ENCODE measurements at places on chromosomes 2 and 18.

GRCh38 chr2:118844261-118845004 lies 3.0 kb downstream of the EN1 start:
- DNase-seq, result no peak

DNA sequence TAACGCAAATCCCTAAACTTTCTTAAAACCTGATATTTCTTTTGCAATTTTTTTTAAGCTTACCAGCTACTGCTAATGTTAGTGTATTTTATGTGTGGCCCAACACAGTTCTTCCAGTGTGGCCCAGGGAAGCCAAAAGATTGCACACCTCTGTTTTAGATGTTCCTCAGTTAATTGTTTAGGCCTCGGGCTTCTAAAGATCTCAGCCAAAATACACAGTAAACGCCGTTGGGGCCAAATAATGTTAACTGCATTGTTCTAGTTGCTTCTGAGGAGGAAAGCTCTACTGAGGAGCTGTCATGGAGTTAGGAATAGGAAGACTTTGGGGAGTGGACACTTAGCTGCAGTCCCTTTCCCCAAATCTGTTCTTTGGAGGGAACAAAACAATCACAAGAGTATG lies 2.0 kb downstream of the HSPE1 start:
- no peak for DNase-seq

DNA sequence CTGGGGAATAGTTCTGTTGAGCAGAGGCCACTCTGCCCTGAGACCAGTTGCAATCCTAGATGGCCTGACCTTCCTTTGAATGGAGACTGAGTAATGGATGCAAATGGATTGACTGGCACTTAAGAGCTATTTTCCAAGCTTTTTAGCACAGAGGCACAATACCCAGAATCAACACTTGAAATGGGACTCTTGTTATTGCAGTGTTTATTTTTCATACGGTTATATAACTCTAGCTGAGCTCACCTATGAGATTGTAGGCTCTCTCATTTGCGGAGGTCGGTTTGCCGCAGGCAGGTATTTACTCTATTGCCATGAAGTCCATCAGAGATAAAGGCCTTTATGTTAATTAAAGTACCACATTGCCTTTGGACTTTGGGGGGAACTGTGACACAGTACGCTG lies 422.3 kb upstream of the CELF4 start:
- DNase-seq, result no peak

DNA sequence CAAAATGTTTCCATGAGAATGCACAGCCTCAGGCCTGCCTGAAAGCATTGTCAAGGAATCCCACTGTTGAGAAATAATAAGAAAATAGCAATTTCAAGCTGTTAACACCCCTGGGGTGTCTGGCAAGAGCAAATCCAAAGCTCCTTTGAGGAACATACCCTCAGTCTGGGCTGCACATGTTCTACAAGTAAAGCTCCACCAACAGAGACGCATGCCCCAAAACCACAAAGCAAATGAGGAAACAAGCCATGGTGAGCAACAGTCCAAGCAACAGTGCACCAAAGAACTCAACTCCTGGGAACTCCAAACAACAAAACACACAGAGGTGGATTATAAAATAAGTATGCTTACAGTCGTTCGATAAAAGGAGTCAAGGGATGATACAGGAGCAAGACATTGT lies 40.3 kb downstream of the CYP27C1 start:
- peak; percentile 63 for DNase-seq

GRCh38 chr18:28963481-28963880 lies 786.6 kb upstream of the CDH2 start:
- DNase-seq, result no peak

DNA sequence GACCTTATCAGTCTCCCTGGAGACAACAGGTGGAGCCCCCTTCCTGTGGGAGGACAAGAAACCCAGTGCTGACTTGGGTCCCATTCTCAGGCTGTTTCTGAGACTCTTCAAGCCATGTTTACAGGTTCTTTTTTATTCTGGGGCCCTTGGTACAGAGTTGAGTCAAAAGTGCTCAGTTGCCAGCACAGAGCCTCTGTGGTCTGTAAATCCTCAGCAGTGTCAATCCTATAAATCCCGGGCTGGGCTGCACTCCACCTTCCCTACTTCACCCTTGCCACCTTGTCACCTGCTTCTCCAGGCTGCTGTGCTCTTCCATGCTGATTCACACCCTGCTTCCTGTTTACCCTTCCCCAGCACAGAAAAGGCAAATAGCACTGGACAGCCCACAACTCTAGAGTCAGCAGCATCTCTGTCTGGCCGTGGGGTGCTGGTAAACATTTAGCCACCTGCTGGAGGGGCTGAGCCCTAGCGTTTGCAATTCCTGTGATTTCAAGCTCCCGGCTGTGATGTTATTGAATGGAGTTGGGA lies 74.7 kb downstream of the TNFRSF11A start:
- DNase-seq, result no peak

DNA sequence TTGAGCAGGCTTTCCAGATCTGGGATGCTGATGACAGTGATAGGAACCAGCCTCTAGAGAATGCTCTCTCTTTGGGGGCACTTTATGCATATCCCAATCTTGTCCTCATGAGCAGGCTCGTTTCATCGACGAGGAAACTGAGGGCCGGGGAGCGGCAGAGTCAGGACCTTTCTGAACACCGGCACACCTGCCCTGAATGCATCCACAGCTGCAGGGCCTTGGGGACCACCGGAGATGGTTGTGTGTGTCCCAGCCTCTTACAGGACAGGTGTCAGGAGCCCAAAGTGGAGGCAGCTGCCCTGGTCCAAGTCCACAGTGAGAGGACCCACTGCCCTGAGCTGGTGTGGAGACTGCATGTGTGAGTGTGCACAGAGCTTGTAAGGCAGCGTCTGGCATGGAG lies 47.6 kb upstream of the FAHD2A start:
- no peak for DNase-seq

DNA sequence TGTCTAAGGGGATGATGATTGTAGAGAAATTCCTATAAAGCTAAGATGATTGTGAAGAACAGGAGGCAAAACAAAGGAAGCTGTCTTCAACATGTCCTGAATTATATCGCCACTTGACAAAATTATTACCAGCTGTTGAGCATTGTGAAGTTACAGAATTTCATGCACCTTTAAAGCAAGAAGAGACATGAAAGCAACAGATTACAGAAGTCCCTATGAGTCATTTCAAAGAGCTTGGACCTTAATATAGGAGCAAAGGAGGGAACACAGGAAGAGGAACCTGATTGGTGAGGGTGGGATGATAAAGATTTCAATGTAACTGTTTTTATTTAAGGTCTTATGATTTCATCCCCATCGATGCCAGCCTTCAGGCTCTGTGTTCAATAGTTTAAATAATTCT lies 526.9 kb upstream of the HNMT start:
- no peak for DNase-seq

- no peak for DNase-seq
Observed at GRCh38 chr2:14306268-14306861, 326.2 kb upstream of the LRATD1 start.

- no peak for DNase-seq
Observed at GRCh38 chr2:216108310-216108966, 710 bp upstream of the XRCC5 start.

GRCh38 chr2:159193791-159194190 lies 92.7 kb downstream of the WDSUB1 start:
- no peak for DNase-seq

- DNase-seq, result no peak
Observed at GRCh38 chr2:70003093-70003830, 41.8 kb upstream of the ASPRV1 start.

- peak; percentile 38 for DNase-seq
Observed at GRCh38 chr2:120347396-120348060, 1.6 kb downstream of the INHBB start.

GRCh38 chr2:134146620-134147019 lies 107.3 kb upstream of the MGAT5 start:
- peak; percentile 78 for DNase-seq

DNA sequence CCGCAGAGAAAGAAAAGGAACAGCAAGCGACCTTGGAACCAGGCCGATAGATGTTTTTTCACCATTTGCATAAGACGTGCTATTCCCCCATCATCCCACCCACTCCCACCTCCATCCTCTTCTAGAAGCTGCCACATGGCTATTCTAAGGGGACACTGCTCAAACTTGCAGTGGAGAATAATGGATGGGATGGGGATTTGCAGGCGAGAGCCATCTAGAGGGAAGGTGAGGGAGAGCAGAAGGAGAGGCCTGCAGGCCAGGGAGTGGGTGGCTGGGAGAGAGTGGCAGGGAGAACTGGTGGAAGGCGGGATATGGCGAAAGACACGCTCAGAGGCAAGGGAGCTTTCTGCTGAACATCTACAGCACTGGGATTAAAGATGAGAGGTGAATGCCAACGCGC lies 84.9 kb downstream of the MAPK4 start:
- DNase-seq, result no peak

GRCh38 chr2:170218456-170218855 lies 40.5 kb downstream of the MYO3B start:
- DNase-seq, result no peak

GRCh38 chr18:12304351-12305210 lies 3.5 kb upstream of the TUBB6 start:
- no peak for DNase-seq

GRCh38 chr2:150100336-150100735 lies 387.1 kb downstream of the RND3 start:
- DNase-seq, result no peak

DNA sequence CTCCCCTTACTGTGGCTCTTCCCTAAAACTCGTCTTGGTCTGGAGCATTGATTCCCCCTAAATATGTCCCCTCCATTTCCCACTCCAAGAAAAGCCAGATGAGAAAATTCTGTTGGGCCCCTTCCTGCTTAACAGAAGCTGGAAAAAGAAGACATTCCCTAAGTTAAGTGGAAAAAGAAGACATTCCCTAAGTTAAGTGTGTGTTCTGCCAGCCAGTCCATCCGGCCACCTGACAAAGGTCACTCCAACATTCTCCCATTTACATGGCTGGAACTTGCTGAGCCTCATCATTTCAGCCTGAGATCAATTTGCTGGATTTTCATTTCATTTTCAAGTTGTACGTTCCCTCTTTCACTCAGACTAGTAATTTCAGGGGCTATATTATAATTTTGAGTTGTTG lies 52.0 kb downstream of the LYPD1 start:
- DNase-seq, result no peak

DNA sequence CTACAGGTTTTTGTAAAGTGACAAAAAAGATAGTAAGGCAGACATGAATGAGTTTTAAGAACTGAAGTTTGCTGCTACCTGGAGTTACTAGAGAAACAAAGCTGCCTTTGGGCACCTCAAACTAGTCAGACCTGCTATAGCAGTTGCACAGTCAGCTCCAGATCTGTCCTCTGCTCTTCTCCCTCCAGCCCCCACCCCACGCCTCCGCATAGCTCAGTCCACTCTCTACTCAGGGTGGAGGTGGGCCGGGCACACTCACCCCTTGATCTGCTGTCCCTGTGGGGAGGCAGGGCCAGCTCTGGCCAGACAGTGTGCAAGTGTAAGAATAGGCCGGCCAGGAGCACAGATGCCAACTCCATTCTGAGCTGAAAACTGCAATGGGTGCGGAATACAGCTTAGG lies 4.1 kb downstream of the SERTAD2 start:
- no peak for DNase-seq

- DNase-seq, result no peak
Observed at GRCh38 chr18:10946058-10946457, 203.3 kb downstream of the PIEZO2 start.

DNA sequence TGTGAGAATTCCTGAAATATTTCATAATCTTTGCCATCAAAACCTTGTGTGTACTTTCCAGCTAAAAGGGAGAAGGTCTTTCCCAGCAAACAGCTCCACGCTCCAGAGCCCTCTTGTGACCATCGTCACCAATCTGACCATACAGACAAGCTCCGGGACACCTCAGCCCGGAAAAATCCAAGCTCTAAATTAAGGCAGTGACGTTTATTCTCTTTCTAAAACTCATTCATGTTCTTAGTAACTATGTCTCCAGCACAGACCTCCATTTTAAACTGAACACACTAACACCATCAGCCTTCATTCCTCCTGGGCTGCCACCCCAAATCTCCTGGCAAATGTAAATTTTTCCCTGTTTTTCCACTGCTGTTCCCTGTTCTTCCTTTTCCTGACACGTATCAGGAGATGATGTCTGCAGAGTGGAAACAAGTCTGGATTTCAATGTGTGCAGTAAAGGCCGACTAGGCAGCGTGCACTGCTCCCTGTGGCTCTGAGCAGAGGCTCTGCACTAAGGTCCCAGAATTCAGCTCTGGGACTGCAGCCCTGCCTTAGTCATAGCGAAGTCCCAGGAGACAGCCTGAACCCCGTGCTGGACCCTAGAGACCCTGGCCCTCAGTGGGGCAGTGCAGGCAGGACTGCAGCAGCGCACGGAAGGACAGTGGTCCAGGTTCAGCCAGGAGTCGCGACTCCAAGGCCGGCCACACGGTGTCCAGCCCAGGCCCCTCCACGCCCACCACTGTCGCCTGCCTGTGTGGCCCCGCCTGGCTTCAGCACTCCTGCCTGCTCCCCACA lies 452.5 kb upstream of the SALL3 start:
- DNase-seq, result no peak

DNA sequence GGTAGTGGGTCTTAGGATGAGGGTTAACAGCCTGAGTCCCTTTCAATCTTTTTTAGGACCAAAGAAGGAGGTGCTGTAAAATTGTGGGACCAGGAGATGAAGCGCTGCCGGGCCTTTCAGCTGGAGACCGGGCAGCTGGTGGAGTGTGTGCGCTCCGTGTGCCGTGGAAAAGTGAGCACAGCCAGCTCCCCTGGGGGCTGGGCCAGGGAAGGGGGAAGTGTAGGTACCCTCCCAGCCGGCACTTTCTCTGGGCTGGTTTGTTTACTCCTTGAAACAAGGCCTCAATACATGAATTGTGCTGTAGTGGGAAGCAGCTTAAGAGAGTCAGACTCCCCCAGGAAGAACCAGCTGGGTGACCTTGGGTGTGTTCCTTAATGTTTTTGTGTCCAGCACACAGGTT lies 90.1 kb downstream of the RTN4 start:
- no peak for DNase-seq

DNA sequence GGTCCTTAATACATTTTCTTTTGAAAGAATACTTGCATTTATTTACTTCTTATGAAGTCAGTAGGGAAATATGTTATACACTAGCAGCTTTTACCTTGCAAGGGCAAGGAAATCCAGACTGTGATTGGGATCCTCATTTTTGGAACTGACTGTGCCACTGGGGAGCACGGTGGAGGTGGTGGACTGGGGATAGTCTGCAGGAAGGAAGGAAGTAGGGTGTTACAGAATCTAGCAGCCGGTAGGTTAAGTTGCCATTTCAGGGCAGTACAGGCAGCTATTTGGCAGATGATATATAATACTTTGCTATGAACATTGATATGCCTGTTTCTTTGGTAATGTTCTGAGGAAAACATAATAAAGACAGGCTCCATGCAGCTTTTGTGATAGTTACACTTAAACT lies 238.3 kb downstream of the PHLPP1 start:
- DNase-seq, result no peak
